SJSA1 (cell line): ENCODE measurements at places on chromosomes 2 and 18.

DNA sequence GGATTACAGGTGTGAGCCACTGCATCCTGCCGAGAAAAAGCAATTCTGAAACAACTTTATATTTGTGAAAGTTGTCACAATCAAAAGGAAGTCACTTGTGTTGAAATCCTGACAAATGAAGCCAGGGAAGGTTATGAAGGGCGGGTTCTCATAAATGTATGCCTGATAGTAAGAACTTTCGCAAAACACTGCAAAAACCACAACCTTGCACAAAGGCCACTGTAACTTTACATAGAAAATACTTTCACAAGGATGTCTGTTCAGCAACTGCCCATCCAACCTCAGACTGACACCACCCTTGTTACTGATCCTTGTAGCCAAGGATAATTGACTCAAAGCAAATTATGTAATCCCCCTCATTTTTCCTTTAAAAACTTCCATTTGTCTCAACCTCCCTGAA is 90.6 kb downstream of the SLC4A3 start:
- DNase-seq = no peak

GRCh38 chr2:205746420-205746785 is 64.1 kb downstream of the NRP2 start:
- DNase-seq = no peak

GRCh38 chr2:53058526-53058925 is 709.1 kb upstream of the CHAC2 start:
- DNase-seq = no peak

- no peak for DNase-seq
Observed at GRCh38 chr2:236156860-236157194, 11.4 kb downstream of the GBX2 start.

DNA sequence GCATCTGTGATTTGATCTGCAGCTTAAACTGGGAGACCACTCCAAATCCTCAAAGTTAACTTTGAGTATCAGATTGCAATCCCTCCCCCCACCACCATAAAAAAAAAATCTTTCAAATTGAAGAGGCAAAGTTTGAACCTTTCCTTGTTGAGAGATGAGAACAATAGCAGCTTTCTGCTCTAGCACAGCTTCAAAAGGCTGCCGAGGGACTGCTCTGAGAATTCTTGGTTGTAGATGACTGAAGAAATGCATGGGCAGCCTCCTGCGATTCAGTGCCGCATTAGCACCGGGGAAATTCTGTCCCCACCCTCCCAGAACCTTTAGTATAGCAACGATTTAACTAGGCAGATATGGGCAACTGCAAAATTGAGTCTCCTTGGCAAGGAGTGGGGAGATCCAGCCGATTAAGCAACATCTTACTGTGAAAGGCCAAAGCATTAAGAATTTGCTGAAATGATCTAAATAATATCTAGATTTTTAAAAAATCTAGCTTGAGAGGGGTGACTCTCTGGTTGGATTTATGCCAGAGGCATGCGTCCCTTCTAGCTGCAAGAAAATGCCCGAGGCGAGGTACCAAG is 3.9 kb upstream of the SP5 start:
- DNase-seq = no peak

DNA sequence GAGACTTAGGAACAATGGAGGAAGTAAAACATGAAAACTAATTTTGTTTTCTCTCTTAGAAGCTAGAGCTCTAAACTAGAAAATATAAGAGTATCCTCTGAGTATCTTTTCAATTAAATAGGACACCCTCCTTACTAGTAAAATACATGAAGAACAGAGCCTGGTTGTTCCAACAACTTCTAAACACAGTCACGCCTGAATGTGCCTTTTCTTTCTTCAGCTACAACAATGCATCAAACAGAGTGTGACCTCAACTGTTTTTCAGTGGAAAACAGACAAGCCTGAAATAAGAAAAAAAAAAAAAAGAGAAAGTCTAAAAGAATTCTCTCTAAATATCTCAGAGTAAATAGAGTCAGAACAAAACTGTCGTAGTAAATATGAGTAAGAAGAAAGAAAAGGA is 928.8 kb downstream of the CNTNAP5 start:
- DNase-seq = no peak

DNA sequence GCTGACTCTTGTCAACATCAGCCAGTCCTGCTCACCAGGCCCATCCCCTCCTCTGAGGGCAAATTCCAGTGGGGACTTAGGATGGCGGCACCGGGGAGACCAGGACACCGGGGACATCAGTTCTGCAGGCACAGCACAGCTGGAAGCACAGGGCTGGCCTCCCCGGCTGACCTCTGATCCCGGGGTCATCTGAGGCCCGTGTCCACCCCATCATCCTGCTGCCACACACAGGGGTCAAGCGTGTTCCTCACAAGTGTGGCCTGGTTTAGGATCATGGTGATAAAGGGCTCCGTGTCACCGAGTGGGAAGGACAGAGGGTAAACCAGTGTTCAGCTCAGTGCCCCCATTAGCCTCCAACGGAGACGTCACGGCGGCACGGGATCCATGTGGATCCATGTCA is 58.1 kb upstream of the CTDP1 start:
- no peak for DNase-seq
